ENCODE measurements at places on chromosomes 7 and 10.

DNA sequence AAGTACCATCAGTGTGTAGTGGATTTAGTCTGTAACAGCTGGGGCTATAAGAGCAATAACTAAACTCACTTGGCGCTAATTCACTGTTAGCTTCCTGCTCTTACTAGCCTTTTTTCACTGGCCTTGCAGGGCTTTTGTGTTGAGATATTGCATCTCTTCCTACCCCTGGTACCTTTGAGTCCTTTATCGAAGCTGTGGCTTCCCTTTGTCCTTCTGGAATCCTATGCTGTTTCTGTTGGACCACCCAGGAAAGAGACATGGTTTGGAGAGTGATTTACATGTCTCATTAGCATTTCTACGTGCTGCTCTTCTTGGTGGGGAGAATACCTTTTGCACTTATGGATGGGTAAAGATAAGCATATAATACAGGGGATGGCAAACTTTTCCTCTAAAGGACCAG is 103.8 kb downstream of the MLLT10 start:
- DNase-seq: no peak

DNA sequence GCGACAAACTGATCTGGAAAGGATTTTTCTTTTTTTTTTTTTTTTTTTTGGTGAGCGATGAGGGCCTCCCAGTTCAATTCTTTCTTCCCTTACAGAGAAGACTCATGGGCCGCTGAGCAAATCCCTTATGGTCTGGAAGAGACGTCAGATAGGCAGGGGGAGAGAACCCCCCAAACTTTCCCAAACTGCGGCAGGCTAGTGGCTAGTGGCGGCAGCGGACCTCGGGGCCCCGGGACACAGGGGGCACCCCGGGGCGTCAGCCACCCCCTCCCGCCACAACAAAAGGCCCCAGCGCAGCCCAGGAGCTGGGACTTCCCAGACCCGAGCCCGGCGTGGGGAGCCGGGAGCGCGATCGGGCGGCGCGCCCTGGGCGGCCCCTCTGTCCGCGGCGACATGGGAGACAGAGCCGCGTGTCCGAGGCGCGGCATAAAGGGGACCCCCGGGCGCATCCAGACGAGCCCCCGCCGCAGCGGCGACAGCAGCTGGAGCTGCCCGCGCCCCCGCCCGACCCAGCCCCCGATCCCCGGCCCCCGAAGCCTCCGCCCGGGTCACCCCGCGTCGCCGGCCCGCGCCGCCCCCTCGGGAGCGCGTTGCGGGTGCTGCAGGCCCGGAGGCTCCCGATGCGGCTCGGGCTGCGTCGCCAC is 755 bp downstream of the FAM171A1 start:
- peak; percentile 23 for DNase-seq

DNA sequence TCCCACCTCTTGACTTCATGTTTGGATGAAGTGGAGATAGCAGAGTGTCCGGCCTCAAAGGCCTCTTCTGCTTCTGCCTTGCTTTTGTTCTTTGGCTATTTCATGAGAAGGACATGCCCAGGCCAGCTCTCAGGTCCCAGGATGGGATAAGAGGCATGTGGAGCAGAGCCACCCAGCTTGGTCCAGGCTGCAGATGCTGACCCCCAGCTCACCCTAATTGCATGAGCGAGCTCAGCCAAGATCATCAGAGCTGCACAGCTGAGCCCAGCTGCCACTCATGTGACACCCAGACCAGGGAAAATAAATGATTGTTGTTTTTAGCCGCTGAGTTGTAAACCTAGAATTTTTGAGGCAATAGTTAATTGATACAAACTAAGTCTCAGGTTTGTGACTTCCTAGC is 230.0 kb downstream of the PHF14 start:
- peak; percentile 12 for DNase-seq

GRCh38 chr7:1300206-1300605 is 67.5 kb downstream of the UNCX start:
- DNase-seq: no peak

- no peak for DNase-seq
Observed at GRCh38 chr7:2734751-2735571, 47.0 kb downstream of the AMZ1 start.

DNA sequence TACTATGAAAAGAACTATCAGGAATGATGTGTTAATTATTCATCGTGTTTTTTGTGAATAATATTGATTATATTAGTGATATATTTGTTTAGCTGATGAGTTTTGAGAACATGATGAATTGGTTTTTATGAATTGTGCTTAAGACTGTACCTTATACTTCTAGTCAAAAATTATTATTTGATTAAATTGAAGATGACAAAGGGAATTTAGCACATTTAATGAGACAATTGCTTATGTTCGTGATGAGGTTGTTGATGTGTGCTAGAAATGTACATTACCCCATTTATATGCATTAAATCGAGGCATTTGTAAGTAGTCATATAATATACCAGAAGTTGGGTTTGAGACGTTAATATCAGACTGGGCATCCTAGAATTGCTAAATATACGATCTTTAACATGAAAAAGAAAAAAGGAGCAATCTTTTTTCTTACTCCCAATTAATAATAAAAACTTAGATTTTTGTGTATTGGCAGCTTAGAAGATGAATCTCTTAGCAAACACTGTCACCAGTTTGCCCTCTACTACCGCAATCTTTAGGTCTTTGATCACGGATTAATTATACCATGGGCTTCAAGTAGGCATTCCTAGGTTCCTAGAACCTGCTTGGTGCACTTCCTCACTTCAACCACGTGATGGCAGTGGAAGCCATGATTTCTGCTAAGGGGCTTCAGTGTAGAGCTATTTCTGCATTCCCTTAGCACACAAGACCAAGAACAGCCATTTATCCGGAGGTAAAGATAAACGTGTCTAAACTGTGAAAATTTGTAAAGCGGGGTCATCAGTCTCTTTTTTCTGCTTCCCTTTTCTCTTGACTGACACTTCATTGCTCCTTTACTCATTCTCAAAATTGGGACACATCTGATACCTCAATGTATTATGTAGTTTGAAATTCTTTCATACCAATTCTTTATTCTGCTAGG is 1.6 kb downstream of the KLHDC10 start:
- DNase-seq: peak; percentile 83

DNA sequence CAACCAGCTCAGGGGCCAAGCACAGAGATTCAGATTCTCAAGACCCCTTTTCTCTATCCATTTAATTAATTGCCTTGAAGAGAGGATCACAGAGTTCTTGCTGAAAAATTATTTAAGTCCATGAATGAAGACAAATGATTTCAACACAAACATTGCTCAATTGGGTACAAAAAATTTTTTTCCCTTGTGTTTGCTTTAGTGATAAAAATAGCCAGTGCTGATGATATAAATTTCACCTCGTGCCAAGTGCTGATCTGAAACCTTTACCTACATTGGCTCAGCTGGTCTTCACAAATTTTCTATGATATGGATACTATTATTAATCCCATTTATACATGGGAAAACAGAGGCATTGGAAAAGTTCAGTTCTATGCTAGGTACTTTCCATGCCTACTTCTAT is 377.1 kb downstream of the NRG3 start:
- DNase-seq: no peak

GRCh38 chr10:91190388-91190870 is 30.0 kb upstream of the PCGF5 start:
- DNase-seq: peak; percentile 83

DNA sequence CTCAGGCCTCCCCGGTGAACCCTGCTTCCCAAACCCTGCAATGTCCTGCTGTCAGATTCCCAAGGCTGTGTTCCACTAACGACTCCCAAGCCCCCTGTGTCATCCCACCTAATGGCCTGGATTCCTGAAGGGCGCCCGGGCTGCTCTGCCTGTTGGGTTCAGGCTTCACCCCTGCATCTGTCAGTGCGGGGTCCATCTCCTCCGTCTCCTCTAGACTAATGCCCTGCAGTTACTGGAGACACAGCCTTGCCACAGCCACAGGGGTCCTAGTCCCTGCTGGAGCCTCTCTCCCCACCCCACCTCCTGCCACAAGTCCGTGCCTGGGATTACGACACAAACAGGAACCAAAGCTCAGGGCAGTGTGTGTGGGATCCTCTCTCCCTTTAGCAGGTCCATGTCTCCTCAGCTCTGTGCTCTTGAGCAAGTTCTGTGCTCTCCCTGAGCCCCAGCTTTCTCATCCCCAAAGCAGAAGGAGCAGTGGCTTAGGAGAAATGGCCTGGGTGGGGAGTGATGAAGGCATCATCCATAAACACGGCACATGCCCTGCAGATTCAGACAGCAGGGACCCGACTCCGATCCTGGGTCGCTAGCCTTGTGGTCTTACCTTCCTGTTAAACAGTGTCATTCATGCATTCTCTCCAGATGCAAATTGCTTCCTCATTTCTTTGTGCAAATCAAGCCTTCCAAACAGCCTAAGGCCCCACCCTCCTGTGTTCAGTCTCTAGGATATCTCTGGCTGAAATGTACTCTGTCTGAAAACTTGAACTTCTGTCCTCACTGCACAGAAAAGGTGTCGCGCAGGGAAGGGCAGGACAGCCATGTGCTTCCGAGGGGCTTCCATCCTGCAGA is 8.2 kb upstream of the RBP3 start:
- DNase-seq: no peak

GRCh38 chr10:44809647-44810046 is 101.5 kb upstream of the TMEM72 start:
- DNase-seq: peak; percentile 45

DNA sequence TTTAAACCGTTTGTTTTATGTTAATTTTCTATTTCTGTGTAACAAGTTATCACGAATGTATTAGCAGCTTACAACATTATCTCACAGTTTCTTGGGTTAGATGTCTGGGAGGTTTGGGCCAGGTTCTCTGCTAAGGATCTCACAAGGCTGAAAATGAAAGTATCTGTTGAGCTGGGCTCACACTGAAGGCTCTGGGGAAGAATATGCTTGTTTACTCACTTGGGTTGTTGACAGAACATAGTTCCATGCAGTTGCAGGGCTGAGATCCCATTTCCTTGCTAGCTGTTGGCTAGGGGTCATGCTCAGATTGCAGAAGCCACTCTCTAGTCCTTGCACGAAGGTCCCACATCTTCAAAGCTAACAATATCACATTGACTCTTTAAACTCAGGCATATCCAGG is 266.6 kb upstream of the GNAI1 start:
- peak; percentile 25 for DNase-seq

- DNase-seq: no peak
Observed at GRCh38 chr7:108009873-108010272, 6.9 kb upstream of the LAMB1 start.

GRCh38 chr7:18721429-18721828 is 225.9 kb downstream of the HDAC9 start:
- no peak for DNase-seq

- no peak for DNase-seq
Observed at GRCh38 chr10:89836840-89837164, 135.4 kb downstream of the KIF20B start.

- no peak for DNase-seq
Observed at GRCh38 chr7:140312141-140312846, 86.0 kb downstream of the SLC37A3 start.

GRCh38 chr10:115624448-115624847 is 531.3 kb downstream of the ATRNL1 start:
- no peak for DNase-seq

DNA sequence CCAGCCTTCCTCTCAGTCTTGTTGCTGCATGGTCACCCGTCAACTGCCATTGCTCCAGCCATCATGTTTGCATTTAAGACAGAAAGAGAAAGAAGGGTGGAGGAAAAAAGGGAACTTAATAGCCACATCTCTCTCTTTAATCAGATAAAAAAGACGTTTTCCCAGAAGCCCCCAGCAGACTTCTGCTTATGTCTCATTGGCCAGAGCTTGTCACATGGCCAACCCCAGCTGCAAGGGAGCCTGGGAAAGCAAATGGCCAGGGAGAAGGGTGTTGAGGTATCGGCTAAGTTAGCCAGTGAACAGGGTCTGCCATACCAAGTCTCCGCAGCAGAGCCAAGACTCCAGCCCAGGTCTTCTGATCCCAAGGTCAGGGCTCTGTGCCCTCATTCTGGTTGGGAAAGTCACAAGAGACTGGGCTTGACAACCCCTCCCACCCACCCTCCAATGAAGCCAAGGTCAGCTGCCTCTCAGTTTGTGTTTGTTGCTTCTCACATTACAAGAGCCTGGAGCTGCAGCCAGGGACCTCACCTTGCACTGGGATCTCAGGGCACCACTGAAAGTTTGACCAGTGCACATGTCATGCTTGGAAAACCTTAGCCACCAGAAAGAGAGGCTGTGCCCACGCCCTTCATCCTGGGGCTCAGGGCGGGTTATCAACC is 80.3 kb upstream of the LYZL2 start:
- no peak for DNase-seq

DNA sequence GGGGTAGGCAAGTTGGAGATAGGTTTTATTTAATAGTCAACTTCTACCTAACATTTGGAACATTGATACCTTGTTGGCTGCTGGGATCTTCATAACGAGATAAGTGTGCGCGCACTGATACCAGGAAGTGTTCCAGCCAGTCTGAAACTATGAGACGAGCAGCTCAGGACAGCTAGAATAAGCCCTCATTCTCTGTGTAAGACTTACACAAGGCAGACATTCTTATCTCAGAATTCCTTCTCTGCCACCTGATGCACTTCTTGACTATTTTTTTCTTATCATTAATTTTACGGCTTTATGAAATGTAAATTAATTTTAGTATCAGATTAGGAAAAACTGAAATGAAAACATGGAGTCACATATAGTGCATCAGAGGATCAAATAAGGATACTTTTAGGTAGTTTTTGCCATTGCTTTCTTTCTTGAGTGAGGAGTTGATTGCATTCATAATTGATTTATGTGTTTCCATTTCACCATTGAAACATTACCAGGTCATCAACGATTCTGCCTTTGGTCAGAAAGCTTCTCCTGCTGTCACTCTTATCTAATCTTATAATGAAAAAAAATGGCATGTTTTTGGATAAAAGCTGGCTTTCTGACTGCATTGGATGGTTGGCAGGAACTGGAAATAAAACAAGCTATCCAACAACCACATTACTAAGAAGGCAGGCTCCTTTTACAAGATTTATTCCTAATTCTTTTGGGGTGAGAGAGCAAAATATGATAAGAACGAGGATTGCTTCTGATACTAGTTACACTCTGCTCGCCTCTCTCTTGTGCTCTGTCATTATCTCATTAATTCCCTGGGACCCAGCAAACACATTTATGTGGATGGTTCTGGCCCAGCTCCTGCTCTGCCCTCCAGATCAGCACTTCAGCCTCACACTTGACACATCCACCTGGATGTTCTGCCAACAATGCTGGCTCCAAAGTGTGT is 40.4 kb upstream of the ABCB5 start:
- DNase-seq: no peak

DNA sequence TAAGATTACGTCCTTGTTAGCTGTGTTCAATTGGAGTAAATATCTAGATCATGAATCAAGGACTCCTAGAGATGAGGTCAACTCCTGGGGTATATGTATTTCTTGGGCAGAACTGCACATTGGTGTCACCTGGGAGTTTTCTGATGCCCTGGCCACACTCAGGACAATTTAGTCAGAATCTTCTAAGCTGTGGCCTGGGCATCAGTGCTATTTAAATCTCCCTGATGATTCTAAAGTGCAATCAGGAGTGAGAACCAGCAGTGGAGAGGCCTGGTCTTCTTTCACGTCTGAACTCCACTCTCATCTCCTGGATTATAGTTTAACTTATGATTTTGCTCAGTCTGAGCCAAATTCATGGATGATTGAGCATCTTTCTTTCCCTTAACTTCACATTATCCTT is 218.0 kb downstream of the BMPER start:
- no peak for DNase-seq
